Fibroblast of villous mesenchyme (primary cell): ENCODE measurements at places on chromosomes 2 and 18. TPM values are rescaled to one million over a fixed set of nuclear protein-coding genes. Genes with fewer than 3 reads are reported as not detected.
A peak's percentile ranks its signal among the peaks of the same experiment; 100 is the strongest.

Gene IL36A
- total RNA-seq, result not detected in 2 replicates

Gene UGT1A4
- total RNA-seq, result not detected in 2 replicates

Gene RPL37A
- total RNA-seq, result 822 and 1,182 TPM in 2 replicates

Gene BAZ2B
- 49.9 and 63.5 TPM in 2 replicates for total RNA-seq

Gene TTN
- under 0.01 TPM in 2 replicates for total RNA-seq

Gene PARD3B
- 26.4 and 53.1 TPM in 2 replicates for total RNA-seq

Gene CYTIP
- total RNA-seq, result under 0.01 and 0.43 TPM in 2 replicates

Gene SH3BP4
- 92.1 and 115 TPM in 2 replicates for total RNA-seq

Gene DYNAP
- total RNA-seq, result not detected in 2 replicates

Gene USP34
- total RNA-seq, result 121 and 154 TPM in 2 replicates

Gene HOXD12
- not detected in 2 replicates for total RNA-seq

Gene IFT172
- total RNA-seq, result 18.0 and 18.1 TPM in 2 replicates

Gene SCYGR7
- not detected in 2 replicates for total RNA-seq

Gene PDE1A
- total RNA-seq, result 1.7 and 1.9 TPM in 2 replicates

GRCh38 chr18:73670039-73670438 is 477.6 kb downstream of the FBXO15 start:
- DNase-seq, result no peak

DNA sequence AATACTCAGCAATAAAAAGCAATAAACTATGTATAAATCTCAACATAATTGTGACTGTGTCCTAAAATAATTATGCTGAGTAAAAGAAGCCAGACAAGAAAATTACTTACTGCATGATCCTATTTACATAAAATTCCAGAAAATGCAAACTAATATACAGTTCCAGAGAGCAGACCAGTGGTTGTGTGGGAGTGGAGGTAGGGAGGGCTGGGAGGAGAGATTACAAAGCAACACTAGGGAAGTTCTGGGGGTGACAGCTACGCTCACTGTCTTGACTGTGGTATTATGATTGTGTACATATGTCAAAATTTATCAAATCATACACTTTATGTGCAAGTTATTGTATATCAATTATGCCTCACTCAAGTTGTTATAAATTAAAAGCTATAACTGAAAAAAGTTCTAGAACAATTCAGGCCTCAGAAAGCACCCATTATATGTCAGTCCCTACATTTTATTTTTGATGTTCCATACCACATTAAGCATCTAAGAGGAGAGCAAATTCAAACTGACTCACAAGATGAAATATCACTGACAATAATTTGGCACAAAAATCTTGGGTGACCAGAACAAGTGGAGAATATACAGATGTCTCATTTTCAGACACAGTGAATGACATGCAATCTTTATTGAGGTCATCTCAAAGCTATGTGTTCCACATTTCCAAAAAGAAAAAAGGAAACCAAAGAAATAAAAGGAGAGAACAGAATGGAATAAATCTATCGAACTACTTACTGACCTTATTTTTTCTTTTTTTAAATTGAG is 85.1 kb downstream of the ANTXR1 start:
- no peak for DNase-seq

DNA sequence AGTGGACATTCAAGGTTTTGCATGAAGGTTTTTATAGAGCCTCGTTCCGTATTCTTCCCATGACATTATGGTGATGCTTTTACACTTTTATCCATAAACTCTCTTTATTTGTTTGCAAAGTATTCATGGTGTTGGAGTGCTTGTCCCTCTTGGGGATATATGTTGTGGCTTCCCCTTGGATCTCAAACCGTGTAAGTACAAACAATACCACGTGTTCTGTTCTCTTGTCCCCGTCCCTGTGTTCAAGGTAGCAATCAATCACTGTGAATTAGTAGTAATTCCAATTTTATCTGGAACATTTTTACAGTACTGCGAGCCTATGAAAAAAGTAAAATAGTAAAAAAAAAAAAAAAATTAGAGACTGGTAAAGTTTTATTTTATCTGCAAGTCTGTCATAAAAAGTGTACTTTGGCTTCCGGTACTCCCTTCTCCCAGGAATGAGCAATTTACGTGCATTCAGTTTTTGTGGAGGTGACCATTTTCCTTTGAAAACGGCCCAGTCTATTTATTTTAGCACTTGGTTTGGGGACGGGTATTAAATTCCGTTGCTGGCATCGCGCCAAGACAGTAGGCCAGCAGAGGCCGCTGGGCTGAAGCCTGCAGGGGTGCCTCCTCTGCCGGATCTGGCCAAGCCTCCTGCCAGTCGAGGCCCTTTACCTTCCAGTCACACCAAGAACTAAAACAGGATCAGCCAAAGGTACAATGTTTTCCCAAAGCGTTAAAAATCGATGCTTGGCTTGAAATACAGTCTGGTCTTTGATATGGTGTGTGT is 175.7 kb downstream of the SOCS6 start:
- DNase-seq, result peak; percentile 69

DNA sequence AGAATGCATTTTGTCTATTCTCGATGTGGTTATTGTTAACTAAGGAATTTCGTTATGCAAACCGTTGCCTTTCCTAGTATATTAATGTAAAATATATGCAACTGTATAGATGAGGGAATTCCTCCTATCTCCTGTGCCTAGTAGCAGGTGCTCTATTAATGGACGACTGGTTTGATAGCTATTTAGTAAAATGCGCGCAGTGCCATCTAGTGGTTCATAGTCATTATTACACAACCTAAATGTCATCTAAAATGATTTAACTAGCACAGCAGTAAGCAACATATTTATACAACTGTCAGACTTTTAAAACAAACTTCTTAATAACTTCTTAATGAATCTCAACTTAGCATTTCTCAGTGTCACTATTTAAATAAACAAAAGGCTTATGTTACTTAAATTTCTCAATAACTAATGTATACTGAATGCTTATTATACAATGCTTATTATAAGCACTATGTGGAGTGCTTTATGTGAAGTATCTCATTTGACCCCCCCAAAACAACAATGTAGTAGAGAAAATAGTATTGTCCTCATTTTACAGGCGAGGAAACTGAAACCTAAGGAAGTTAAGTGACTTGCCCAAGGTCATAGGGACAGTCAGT is 77.9 kb downstream of the DTNA start:
- peak; percentile 74 for DNase-seq

GRCh38 chr2:183868153-183868552 is 730.2 kb upstream of the ZNF804A start:
- DNase-seq, result no peak

DNA sequence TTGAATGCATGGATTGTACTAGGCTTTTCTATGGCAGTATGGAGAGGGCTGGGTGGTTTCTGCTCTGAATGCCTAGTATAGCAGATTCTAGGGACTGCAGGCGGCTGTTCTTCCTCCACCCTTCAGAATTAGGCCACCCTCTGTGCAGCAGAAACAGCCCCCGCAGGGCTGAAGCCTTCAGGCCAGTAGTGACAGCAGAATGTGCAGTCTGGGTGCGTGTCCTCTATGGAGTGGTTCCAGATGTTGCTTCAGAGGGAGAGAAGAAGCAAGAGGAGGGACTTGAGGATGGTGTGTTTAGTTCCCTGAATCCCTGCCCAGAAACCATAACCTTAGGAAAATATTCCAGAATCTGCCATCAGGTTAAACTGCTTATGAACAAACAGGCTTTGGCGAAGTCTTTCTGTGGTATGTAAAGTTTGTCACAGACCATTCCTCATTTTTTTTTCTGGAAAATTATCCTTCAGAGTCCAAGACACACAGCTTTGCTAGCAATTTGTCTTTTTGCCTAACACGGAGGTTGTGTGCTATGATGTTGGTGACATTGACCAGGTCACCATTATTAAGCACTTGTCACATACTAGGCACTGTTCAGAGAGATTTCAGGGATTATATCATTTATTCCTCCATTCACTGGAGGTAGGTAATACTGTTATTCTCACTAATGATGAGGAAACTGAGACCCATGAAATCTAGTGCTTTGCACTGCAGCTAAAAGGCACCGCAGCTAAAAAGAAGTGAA is 21.1 kb downstream of the CASP10 start:
- peak; percentile 85 for DNase-seq

GRCh38 chr18:79616651-79617510 is 62.7 kb upstream of the CTDP1 start:
- peak; percentile 19 for DNase-seq

- no peak for DNase-seq
Observed at GRCh38 chr2:50196775-50197480, 835.0 kb downstream of the NRXN1 start.

- DNase-seq, result no peak
Observed at GRCh38 chr2:38097258-38097987, 21.5 kb upstream of the CYP1B1 start.

DNA sequence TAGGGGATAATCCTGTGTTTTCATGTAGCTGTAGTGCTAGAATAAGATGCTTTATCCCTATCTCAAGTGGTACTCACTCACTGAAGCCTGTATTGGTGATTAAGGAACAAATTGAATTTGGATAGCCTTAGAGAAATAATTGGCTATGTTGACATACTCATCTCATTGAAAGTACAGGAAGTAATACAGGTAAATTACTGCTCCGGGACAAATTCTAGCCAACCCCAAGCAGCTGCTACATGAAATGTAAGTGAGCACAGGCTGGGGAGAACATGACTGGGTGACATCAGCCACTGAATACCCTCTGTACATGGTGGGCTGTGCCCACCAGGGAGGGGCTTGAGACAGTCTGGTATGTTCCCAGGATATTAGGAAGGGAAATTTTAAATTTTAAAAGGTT is 188.4 kb upstream of the RASGRP3 start:
- no peak for DNase-seq

GRCh38 chr2:182558564-182558963 is 131.7 kb upstream of the PDE1A start:
- no peak for DNase-seq

GRCh38 chr2:158936978-158937377 is 31.5 kb upstream of the TANC1 start:
- DNase-seq, result peak; percentile 89

DNA sequence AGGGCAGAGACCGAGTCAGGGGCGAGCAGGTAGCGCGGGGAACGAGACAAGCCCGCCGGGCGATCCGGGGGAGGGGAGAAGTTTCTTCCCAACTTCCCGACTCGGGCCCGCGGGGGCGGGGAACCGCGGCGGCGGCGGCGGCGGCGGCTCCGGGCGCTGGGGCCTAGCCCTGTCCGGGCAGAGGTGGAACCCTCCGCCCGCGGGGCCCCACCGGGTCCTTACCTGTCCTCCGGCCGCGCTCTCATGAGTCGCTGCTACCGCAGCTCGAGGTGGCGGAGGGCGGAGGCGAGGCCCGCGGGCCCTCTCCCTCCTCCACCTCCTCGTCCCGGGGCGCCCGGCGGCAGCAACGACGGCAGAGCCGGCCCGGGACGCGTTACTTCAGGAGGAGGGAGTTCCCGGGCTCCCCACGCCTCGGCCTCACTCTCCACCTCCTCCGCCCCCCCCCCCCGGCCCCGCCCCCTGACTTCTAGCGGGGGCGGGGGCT is at the start of gene YES1:
YES1 (minus strand) TSS at position 351 of the 484 bp plus-strand sequence. CDS start 55,415 bp downstream, outside the sequence.
- DNase-seq, result peak; percentile 68

- DNase-seq, result no peak
Observed at GRCh38 chr18:74518456-74519295, 15.6 kb upstream of the CNDP1 start.

- peak; percentile 65 for DNase-seq
Observed at GRCh38 chr2:88054782-88055370, 707 bp downstream of the KRCC1 start.

GRCh38 chr18:26436176-26437051 is 111.9 kb downstream of the KCTD1 start:
- peak; percentile 86 for DNase-seq

- DNase-seq, result no peak
Observed at GRCh38 chr2:9694661-9695234, 64.0 kb upstream of the YWHAQ start.

DNA sequence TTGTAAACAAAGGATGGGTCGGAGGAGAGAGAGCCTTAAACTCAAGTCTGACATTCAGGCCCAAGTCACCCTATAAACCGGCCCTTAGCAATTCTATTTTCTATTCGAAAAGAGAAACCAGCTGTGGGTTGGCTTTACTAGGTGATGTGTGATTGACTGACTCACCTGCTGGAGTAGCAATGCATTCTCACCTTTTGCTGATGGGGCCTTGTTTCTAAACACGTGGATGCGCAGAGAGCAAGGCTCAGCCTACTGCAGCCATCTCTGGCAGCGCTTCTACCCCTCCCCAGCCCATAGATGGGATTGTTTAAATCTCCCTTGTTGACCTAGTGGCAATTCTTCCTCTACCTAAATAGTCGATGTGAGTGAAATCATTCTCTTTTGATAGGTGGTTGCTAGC is 138.5 kb downstream of the MEIS1 start:
- no peak for DNase-seq
